Inflammatory macrophage treated with lipopolysaccharide for 4 hours (primary cell): ENCODE measurements at places on chromosomes 13 and 19.

- no peak for DNase-seq
Observed at GRCh38 chr13:111508164-111508870, 187.9 kb downstream of the TEX29 start.

GRCh38 chr13:70736622-70737317 lies 628.5 kb upstream of the KLHL1 start:
- DNase-seq: no peak

- DNase-seq: no peak
Observed at GRCh38 chr13:110627351-110627750, 12.0 kb downstream of the NAXD start.

GRCh38 chr13:59472134-59472533 lies 691.6 kb downstream of the DIAPH3 start:
- DNase-seq: no peak

- DNase-seq: peak; percentile 59
Observed at GRCh38 chr13:36736119-36736726, 62.4 kb downstream of the SERTM1 start.

DNA sequence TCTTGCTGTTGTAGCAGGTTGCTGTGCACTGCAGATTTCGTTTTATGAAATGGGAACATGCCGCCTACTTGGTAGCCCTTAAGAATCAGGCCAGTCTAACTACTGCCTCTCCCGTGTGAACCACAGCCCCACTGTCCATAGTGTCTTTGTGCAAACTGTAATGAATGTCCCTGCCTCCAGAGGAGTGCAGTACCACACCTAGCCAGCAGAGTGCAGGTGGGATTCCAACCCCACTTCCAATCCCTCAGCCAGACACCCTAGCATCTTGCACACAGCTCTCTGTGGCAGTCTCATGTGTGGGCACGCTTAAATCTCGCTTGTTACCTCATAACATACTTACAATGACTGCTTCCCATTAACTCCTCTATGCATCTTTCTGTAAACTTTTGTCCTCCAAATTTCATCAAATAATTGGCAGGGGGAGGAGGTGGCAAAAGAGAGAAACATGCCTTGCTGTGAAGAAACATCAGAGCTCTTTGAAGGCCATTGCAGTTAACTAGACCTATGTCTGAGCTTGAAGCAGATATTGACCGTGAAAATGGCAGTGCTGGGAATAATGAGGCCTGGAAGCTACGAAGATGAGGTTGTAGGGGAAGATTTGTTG lies 47.2 kb downstream of the ZAR1L start:
- DNase-seq: peak; percentile 28

DNA sequence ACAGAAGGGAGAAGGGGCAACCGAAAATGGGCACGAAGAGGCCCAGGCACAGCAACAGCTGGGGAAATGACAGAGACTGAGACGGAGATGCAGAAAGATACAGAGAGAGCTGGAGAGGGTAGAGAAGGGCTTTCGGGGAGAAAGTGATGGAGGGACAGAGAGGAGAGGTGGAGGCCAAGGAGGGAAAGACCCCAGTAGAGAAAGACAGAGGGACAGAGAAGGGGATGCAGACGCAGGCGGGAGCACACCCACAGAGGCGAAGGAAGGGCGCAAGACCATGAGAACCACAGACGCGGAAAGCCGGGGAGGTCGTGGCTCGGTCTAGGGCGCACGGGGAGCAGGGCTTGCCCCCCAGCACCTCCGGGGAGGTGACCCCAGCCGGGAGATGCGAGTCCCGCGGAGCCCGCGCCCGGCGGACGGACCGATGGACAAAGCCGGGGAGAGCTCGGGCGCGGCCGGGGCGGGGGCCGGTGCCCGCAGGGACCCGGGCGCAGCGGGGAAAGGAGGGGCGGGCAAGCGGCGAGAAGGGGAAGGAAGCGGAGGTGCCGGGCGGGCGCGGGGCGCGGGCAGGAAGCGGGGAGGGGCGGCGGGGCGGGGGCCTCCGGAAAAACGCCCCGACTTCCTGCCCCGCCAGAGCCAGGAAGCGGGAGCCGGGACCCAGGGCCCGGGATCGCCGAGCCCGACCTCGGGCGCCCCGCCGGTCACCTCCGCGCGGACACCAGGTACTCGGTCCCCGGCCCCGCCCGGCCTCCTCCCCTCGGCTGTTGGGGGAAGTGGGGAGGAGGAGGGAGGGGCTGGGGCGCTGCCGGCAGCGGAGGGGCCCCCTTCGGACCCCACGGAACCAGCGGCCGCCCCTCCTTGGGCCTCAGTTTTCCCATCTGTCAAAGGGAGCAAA lies at the start of gene ARHGEF1:
Gene ARHGEF1, plus strand, starts transcription at position 617 of the 895 bp plus-strand sequence. CDS start 4,899 bp downstream, outside the sequence.
- peak; percentile 41 for DNase-seq

- no peak for DNase-seq
Observed at GRCh38 chr19:2791876-2792275, 6.6 kb downstream of the THOP1 start.

GRCh38 chr13:59677966-59678814 lies 485.5 kb downstream of the DIAPH3 start:
- peak; percentile 60 for DNase-seq

GRCh38 chr13:28755546-28755870 lies 36.7 kb upstream of the SLC46A3 start:
- DNase-seq: no peak

GRCh38 chr19:14476673-14477401 lies 1.7 kb upstream of the PTGER1 start:
- peak; percentile 72 for DNase-seq

- no peak for DNase-seq
Observed at GRCh38 chr13:95403349-95404140, 102.3 kb upstream of the ABCC4 start.

DNA sequence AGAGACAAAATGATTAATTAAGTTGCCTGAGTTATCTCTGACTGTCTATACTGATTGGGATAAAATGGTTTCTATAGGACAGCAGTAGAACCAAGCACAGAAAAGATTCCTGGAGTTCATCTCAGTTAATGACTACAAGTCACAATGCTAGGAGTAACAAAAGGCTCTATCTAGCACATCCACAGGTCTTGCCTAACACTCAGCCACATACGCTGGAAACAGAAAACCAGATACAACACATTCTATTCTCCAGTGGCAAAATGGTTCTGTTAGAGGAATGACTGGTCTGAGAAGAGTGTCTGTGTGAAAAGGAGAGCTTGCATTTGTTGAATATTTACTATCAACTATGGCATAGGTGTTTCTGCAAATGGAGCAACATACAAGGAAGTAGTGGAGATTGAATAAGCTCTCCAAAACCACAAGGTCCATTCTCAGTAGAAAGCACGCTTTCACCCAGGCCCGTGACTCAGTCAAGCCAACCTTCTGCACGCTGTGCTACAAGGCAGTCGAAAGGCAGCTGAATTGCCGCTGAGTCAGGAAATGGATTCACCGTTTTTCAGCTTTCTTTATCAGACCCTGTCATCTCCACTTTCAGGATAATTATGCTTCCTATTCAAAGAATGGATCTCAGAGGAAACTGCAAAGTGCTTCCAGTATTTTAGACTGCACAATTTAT lies 761.5 kb downstream of the EFNB2 start:
- no peak for DNase-seq

- DNase-seq: no peak
Observed at GRCh38 chr13:94705081-94706030, 7.0 kb downstream of the SOX21 start.

DNA sequence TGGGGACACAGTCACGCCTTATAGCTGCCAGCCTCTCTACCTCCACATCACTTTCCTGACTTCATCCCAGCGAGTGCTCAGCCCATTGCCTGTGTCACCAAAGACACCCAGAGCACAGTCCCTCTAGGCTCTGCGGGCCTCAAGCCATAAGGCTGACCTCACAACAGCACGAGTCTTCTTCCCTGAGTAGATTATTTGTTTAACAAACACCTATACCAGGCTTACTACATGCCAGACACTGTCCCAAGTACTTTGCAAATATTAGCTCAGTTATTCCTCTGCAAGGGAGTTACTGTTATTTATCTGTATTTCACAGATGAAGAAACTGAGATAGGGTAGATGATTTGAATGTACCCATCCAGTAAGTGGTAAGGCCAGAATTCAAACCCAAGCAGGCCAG lies 504.3 kb downstream of the COG6 start:
- no peak for DNase-seq

DNA sequence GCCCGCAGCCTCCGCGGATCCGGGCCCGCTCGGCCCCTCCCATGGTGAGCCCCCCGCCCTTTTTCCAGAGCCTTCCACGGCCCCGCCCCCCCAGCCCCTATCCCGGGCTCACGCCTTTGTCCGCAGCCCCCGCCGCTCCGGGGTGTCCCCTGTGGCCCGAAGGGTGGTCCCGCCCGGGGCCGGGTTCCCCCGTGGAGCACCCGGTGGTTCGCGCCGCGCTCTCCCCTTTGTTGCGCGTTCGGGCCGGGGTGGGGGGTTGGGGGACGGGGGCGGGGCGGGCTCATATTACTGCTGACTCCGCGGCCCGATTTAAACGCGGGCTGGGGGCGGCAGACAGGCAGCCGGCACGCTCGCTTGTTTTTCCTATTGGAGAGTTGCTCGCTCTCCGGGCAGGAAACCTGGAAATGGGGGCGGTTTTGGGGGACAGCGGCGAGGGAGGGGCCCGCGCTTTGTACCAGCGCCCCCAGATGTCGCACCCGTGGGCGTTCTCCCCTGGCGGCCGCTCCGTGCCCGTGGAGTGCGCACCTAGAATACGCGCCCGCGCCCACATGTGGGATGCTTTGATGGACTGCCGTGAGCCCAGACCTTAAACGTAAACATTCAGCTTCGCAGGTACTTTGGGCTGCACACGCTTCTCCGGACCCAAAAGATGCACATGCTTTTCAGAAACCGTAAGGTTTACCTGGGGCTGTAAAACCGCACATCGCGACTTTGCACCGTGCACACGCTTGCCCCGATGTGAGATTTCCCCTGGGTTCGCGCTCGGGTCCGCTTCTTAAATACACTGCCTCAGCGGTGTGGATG lies 699 bp downstream of the PTOV1 start:
- no peak for DNase-seq

GRCh38 chr19:38047049-38047438 lies 140.0 kb downstream of the SIPA1L3 start:
- DNase-seq: no peak

- DNase-seq: no peak
Observed at GRCh38 chr19:49799798-49800376, 13.2 kb downstream of the FUZ start.

DNA sequence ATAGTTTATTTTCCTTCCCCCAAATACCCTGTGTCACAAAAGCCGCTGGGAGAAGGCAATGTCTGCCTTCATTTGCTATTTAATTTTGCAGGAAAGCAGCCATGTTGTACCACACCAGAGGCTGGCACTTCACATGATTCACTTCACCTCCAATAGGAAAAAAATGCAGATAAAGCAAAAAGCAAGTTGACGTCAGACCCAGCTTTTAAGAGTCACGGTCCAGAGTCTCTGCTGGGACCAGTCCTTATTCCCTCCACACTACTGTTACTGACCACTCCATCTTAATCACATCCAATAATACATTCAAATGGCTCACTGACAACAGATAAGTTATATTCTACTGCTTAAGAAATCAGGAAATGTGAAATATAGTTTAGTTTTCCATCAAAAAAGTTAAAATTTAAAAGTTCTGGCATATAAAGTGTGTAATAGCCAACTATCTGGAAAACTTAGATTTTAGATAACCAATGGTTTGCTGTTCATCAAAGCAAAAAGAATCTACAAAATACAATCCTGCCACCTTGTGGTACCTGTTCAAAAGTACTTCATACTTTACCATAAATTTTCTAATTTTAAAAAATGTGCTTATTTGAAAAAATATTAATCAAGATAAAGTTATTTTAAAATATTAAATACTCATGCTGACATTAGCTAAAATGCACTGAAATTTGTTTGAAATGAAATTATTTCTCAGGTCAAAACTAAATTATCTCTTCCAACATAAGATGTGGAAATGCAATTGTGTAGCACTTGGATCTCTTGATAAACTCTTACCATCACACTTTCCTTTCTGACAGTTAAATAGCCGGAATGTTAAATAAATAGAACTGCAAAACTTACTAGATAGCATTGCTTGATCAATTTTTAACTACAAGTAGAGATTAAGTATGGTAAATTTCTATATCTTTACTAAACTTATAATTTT lies 97.3 kb downstream of the SERP2 start:
- DNase-seq: peak; percentile 42

GRCh38 chr19:14006766-14007562 lies 844 bp upstream of the RFX1 start:
- DNase-seq: no peak

DNA sequence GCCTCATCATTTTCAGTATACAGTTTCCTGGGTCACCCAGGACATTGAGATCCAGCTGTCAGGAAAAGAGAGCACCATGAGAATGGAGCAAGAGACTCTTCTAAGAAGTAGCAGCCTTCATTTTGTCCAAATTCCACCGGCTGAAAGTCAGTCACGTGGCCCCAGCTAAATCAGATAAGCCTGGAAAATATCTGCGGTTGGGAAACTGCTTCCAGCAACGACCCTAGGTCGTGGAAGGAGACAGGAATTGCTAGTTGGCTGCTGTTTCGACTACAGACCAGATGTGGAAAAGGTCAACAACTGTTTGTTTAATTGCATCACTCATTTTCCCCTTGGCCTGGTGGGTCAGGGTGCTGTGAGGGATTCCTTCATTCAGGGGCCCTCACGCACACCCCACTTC lies 107.0 kb downstream of the ZNF536 start:
- no peak for DNase-seq

- DNase-seq: no peak
Observed at GRCh38 chr13:51277928-51278327, 55.7 kb downstream of the FAM124A start.

DNA sequence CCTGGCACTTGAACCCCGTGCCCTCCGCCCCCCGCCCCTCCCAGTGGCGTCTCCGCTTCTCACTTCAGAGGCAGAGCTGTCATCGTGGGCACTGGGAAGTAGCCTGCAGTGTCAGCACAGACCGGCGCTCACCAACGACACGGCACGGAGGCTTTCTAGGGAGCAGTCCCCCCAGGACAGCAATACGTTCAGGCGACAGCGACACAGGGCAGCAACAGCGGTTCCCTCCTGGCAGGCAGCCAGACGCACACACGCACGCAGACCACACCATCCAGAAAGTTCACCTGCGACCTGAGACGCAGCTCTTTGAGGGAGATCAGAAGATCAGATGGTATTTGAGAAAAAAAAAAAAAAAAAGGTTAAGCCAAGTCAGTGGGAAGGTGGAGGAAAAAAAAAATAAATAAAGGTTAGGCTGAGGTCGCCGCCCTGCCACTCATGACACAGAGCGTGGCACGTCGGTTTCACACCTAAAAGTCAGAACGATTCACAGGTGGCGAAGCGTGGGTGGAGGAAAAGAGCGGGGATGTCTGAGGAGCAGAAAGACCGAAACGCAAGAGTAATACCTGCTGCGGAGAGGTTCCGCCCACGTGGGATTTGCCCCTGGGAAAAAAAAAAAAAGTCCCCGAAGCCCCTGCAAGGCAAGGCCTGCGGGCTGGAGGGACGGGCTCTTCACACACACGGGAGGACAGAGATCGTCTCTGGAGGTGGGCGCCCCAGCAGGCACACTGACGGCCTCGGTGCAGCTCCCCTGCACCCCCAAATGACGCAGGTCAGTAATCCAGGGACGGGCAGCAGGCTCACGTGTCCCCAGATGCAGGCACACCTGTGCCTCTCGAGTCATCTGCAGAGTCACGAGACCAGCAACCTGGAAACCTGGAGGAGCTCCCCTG lies 94.5 kb downstream of the GNG7 start:
- no peak for DNase-seq

DNA sequence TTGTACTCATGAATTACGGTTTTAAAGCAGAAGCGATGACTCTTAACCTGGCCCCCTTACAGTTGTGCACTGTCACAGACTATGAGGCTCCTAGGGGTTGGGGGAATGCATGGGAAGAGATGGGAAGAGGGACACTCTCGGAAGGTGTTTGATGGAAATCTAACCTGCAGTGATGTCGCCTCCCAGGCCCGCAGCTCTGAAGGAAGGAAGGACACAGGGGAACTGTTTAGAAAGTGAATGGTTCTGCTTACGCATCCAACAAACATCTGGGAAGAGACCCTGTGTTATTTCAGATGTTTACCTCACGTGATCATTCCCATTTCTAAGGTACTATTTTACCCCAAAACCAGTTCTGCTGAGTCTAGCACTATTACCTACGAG lies 48.0 kb upstream of the SLC7A9 start:
- DNase-seq: no peak
